ENCODE measurements at places on chromosomes 1 and 21.
A peak's percentile ranks its signal among the peaks of the same experiment; 100 is the strongest.

GRCh38 chr1:221989741-221990140 lies 247.9 kb upstream of the DUSP10 start:
- peaks cover 12% of the 10 kb centered on the region for H3K4me1 ChIP-seq
- H3K27ac ChIP-seq = no peak overlapping the region
- no peaks in the 10 kb centered on the region for H3K36me3 ChIP-seq
- H3K27me3 ChIP-seq = no peaks in the 10 kb centered on the region
- DNase-seq = no peak

DNA sequence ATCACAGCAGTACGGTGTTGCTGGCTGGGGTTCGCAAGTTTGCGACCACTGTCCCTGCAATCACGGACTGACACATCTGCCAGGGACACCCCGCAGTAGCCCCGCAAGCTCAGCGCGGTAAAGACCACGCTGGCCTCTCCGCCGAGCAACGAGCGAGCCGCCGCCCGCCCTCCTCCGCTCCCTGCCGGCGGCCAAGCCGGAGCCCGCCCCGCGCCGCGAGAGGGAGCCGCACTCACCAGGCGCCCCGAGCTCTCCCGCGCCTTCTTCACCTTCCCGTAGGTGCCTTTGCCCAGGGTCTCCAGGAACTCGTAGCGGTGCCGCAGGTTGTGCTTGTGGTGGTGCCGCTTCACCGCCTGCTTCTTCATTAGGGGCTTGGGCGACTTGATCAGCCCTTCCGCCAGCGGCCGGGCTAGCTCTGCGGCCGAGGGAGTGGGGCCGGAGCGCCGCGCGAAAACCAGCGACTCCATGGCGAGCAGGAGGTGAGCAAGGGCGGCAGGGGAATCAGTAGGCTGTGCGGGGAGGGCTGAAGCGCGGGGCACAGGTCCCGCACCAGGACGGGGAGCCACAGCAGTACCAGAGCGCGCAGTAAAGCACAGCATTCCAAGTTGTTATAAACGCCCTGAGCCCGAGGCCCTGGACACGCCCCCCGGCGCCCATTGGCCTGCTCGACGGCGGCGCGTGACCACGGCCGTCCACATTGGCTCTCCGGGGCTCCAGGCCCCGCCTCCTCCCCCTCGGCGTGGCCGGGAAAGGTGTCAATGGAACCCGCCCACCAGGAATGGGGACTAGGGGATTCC lies at the start of gene NUAK2:
NUAK2 (minus strand) TSS at position 584 of the 797 bp plus-strand sequence; CDS start at position 467, 117 bp downstream.
- H3K27me3 ChIP-seq = no peaks in the 10 kb centered on the region
- peak within 1 kb of the TSS; percentile 25 for H3K27ac ChIP-seq
- H3K4me3 ChIP-seq = peak within 1 kb of the TSS; percentile 88
- DNase-seq = peak; percentile 58

GRCh38 chr21:45670731-45671130 lies 27.2 kb downstream of the PCBP3 start:
- H3K27me3 ChIP-seq = no peaks in the 10 kb centered on the region
- DNase-seq = no peak
- H3K27ac ChIP-seq = no peak overlapping the region
- H3K4me3 ChIP-seq = no peak overlapping the region
- no peaks in the 10 kb centered on the region for H3K4me1 ChIP-seq

DNA sequence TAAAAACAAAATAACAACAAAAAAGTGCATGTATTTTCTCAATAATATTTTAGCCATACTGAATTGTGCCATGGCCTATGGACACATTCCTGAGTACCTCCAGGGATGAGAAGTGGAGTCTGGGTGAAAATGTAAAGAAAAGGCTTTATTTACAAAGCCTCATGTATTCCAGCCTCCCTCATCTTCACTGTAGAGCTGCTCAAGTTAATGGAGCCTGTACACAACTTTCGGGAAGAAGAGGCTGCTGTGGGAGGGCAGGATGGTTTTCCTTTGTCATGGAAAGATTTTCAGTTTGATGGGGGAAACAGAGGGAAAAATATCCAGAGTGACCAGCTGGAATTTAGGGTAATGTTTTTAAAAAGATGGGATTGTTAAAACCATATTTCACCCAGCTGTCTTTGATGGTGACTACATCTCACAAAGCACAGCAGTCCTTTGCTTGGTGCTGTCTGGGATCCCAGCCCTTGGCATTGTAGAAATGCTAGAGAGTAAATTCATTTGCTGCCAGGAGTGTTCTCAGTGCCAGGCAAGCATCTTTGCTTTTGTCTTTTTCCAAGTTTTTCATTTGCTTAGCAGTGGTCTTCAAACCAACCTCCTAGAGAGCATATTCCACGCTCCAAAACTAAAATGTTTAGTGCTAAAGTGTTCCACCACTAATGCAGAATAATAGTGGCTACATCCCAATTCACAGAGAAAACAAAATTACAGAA lies 54.9 kb downstream of the DPT start:
- H3K4me3 ChIP-seq = no peak overlapping the region
- no peaks in the 10 kb centered on the region for H3K27me3 ChIP-seq
- DNase-seq = no peak
- no peaks in the 10 kb centered on the region for H3K4me1 ChIP-seq
- H3K27ac ChIP-seq = no peak overlapping the region

- H3K4me3 ChIP-seq = no peak overlapping the region
- no peaks in the 10 kb centered on the region for H3K27me3 ChIP-seq
- no peak overlapping the region for H3K27ac ChIP-seq
- DNase-seq = no peak
- H3K4me1 ChIP-seq = no peaks in the 10 kb centered on the region
Measured at GRCh38 chr1:82604524-82604923, 803.8 kb downstream of the ADGRL2 start.

DNA sequence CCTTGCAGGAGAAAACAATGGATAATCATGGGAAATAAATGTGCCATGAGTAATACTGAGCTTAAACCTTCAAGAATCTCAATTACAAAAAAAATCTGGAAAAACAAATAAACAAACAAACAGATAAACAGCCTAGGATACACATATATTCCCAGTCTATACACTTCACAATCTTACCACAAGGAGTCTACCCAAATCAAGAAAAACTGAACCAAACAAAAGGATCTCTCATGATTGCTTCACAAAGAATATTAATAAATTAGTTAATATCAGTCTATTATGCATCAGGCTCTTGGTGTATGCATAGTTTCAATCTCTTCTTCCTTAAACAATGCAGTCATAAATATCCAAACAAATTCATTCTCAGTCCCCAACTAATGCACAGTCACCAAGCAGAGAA lies 3.2 kb upstream of the ESRRG start:
- H3K4me1 ChIP-seq = no peaks in the 10 kb centered on the region
- H3K4me3 ChIP-seq = no peak overlapping the region
- H3K27ac ChIP-seq = no peak overlapping the region
- DNase-seq = no peak

- no peaks in the 10 kb centered on the region for H3K4me1 ChIP-seq
- no peak overlapping the region for H3K4me3 ChIP-seq
- H3K36me3 ChIP-seq = no peaks in the 10 kb centered on the region
Measured at GRCh38 chr21:44686000-44686781, 4.2 kb upstream of the KRTAP12-1 start.

GRCh38 chr1:59017501-59018231 lies 233.8 kb upstream of the JUN start:
- H3K4me3 ChIP-seq = no peak overlapping the region
- DNase-seq = no peak
- peaks cover 35% of the 10 kb centered on the region for H3K4me1 ChIP-seq
- no peak overlapping the region for H3K27ac ChIP-seq
- no peaks in the 10 kb centered on the region for H3K36me3 ChIP-seq

DNA sequence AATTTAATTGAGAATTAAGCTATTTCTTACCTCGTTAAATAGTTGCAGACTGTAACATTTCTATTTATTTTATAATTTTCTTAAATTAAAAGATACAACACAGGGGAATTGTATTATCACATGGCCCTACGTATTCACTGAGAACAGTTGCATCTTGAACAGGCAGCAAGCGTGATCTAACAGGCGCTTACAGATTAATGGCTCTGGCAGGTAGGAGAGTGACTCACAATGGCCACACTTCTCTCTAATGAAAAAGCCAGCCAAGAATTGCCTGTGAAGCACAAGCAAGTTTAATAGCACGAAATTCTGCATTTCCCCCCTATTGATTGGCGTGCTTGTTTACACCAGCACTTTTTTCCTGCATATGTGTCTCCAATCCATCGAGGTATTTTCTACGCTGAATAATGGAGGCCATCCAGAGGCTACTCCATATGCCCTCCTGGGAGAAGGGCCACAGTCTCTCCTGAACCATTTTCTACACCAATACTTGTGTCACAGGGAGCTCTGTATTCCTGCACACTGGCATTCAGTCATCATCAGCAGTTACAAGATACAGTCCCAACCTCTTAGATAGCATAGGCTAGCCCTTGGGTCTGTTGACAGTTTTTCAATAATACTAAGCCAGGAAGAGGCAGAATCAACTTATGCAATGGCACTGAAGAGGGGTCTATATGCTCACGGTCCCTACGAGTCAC lies 150.6 kb upstream of the PLD5 start:
- no peak overlapping the region for H3K27ac ChIP-seq
- no peaks in the 10 kb centered on the region for H3K4me1 ChIP-seq
- no peaks in the 10 kb centered on the region for H3K27me3 ChIP-seq
- no peak for DNase-seq
- no peak overlapping the region for H3K4me3 ChIP-seq
- H3K36me3 ChIP-seq = no peaks in the 10 kb centered on the region

GRCh38 chr1:30759718-30760281 lies 2.2 kb upstream of the LAPTM5 start:
- no peak overlapping the region for H3K27ac ChIP-seq
- no peak overlapping the region for H3K4me3 ChIP-seq
- H3K36me3 ChIP-seq = no peaks in the 10 kb centered on the region
- peaks cover 35% of the 10 kb centered on the region for H3K4me1 ChIP-seq
- DNase-seq = no peak
- H3K27me3 ChIP-seq = no peaks in the 10 kb centered on the region

GRCh38 chr21:35428489-35428888 lies 379.4 kb upstream of the RUNX1 start:
- no peak for DNase-seq
- no peak overlapping the region for H3K4me3 ChIP-seq
- peaks cover 12% of the 10 kb centered on the region for H3K4me1 ChIP-seq
- H3K36me3 ChIP-seq = no peaks in the 10 kb centered on the region
- H3K27me3 ChIP-seq = no peaks in the 10 kb centered on the region

DNA sequence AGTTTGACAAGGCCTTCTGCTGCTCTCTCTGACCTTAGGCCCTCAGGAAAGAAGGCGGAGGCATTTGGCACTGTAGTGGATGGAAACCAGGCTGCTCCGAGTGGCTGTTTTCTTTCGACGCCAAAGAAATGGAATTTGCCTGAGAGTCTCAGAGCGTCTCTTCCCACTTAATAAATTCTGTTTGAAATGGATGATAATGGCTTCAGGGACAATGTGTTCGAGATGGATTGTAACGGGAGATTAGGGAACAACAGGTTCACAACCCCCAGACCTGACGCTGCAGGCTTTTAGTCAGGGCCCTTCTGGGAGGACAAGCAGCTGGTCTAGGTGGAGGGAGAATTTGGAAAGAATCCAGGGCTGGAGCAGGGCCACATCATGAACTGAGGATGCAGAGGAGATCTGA lies 58.6 kb downstream of the TLR5 start:
- peaks cover 12% of the 10 kb centered on the region for H3K4me1 ChIP-seq
- no peak overlapping the region for H3K4me3 ChIP-seq
- DNase-seq = no peak
- H3K27ac ChIP-seq = no peak overlapping the region

DNA sequence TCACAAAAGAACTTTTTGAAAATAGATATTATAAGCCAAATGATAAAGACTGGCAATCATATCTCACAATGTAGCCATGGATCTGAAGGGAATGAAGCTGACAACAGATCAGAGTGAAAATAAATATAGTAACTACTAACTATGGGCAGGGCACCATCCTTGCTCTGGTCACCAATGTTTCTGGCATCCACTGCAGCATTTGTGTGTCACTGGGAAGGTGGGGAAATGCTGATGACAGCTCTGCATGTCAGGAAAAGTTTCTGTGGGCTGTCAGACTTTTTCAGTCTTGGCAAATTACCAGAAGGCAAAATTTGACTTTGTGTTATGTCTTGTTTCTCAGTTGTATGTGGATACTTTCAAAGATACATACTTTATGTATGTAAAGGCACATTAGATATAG lies 195.6 kb downstream of the ZNF326 start:
- no peak overlapping the region for H3K27ac ChIP-seq
- no peaks in the 10 kb centered on the region for H3K36me3 ChIP-seq
- no peak for DNase-seq
- H3K4me3 ChIP-seq = no peak overlapping the region
- no peaks in the 10 kb centered on the region for H3K27me3 ChIP-seq

DNA sequence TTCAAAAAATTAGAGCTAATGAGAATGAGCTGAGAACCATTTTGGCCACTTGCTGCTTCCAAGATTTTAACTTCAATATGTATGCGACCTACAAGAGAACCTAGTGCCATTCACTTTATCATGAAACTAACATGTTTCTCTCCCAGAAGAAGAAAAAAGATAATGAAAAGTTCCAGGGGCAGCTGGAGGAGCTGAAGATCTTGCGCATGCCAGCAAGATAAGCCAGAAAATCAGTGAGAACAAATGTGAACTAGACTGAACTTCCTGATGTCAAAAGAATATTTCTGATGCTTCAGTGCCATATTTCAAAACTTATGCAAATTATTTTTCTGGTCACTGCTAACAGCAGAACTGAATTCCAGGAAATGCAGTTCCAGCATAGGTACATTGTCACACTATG lies 1265.1 kb downstream of the BRINP3 start:
- H3K27ac ChIP-seq = no peak overlapping the region
- H3K36me3 ChIP-seq = no peaks in the 10 kb centered on the region
- no peak overlapping the region for H3K4me3 ChIP-seq
- H3K4me1 ChIP-seq = no peaks in the 10 kb centered on the region
- no peaks in the 10 kb centered on the region for H3K27me3 ChIP-seq

Data from thoracic aorta (tissue), 2 donors.